Right renal pelvis (tissue), 4 donors: ENCODE measurements at places on chromosomes 4 and X. TPM values are rescaled to one million over a fixed set of nuclear protein-coding genes. Genes with fewer than 3 reads are reported as not detected.

GRCh38 chr4:15714646-15715435 lies 12.0 kb downstream of the BST1 start:
- no peak for DNase-seq

GRCh38 chr4:101777431-101777830 lies 13.1 kb upstream of the BANK1 start:
- DNase-seq = no peak

DNA sequence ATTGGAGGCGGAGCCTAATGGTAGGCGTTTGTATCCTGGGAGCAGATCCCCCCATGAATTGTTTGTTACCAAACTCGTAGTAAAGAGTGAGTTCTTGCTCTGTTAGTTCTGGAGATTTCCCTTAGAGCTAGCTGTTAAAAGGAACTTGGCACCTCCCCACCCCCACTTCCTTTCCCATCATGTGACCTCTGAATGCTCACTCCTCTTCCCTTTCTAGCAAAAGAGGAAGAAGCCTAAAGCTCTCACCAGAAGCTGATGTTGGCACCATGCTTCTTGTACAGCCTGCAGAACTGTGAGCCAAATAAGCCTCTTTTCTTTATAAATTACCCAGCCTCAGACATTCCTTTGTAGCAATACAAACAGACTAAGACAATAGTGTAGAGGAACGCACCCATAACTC lies 13.8 kb upstream of the ATOH1 start:
- DNase-seq = no peak

- peak; percentile 28 for DNase-seq
Observed at GRCh38 chr4:139229534-139230039, 50.4 kb downstream of the MGARP start.

Gene MTMR8
- polyA plus RNA-seq = 2.3 TPM
